ENCODE measurements at places on chromosomes 1 and 21.

DNA sequence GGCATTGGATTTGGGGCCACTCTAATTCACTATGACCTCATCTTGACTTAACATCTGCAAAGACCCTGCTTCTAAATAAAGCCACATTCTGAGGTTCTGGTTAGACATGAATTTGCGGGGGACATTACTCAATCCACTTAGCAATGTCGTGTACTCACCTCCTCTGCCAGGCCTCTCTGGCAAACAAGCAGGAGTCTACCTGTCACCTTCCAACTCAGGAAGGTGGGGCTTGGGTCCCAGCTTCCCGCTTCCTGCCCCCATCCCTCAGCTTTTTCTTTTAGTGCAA, 177.8 kb downstream of the PSMG1 start:
- DNase-seq, result no peak

DNA sequence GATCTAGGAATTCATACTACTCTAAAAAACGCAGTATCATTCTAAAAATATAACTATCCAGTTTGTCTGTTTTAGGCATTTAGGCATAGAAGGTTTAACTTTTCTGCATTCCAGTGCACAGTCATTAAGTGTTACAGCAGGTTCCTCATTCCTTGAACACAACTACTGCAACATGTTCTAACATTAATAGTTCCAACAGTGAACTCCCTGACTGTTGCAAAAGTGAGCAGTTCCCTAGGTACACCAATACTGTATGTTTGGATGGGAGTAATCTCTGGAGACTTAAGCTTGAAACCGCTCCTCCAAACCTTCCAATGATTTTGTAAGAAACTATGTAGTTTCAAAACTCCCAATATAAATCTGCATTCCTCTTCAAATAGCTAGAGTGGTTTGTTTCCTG, 46.2 kb downstream of the UCHL5 start:
- DNase-seq, result no peak

- no peak for DNase-seq
Measured at GRCh38 chr1:151606384-151606783, 5.5 kb upstream of the SNX27 start.

GRCh38 chr1:67280696-67281095, 27.0 kb upstream of the IL12RB2 start:
- no peak for DNase-seq

- DNase-seq, result no peak
Measured at GRCh38 chr1:106651028-106651762, 405.3 kb upstream of the PRMT6 start.

Measured in activated CD8-positive, alpha-beta memory T cell treated with anti-CD3 and anti-CD28 coated beads for 24 hours (primary cell).